ENCODE measurements at places on chromosomes 3 and 15.

DNA sequence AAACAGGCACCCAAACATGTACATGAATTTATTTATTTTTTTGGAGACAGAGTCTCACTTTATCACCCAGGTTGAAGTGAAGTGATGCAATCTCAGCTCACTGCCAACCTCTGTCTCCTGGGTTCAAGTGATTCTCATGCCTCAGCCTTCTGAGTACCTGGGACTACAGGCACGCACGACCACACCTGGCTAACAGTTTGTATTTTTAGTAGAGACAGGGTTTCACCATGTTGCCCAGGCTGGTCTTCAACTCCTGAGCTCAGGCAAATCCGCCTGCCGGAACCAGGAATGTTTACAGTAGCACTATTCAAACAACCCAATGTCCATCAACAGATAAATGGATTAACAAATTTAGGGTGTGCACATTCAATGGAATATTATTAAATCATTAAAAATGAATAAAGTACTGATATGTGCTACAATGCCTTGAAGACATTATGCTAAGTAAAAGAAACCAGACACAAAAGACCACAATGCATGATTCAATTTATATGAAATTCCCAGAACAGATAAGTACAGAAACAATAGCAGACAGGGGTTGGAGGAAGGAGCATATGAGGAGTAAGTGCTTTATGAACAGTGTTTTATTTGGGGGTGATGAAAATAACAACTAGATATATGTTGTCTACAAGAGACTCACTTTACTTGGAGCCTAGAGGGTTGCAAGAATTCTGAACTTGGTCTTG, 1.3 kb downstream of the LEO1 start:
- peak; percentile 21 for DNase-seq

- no peak for DNase-seq
These were observed 11.0 kb upstream of the C3orf49 start for GRCh38 chr3:63807961-63808565.

- DNase-seq: peak; percentile 3
These were observed 461.5 kb upstream of the PPP2R3A start for GRCh38 chr3:135503760-135504686.

DNA sequence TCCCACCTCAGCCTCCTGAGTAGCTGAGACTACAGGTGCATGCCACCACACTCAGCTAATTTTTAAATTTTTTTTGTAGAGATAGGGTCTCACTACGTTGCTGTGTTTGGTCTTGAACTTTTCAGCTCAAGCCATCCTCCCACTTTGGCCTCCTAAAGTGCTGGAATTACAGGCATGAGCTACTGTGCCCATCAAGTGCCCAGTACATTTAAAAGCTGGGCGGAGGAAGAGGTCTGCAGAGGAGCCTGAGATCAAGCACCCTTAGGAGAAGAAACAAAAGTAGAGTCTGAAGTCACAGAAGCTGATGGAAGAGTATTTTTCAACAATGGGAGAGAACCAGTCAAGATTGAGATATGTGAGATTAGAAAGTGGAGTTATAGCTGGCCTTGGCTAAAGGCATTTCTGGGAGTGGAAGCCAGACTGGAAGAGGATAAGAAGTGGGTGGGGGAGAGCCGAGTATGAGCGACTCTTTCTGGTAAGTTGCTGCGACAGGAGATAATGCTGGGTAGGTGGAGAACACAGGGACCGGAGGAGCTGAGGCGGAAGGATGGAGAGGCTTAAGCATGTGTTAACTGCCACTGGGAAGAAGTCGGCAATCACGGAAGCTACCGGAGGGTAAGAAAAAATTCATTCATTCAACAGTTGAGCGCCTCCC, 782 bp upstream of the IREB2 start:
- no peak for DNase-seq

- DNase-seq: no peak
These were observed 187.1 kb upstream of the DNAJC19 start for GRCh38 chr3:181176601-181177000.

- no peak for DNase-seq
These were observed 25.7 kb upstream of the ULK4 start for GRCh38 chr3:41987627-41988026.

DNA sequence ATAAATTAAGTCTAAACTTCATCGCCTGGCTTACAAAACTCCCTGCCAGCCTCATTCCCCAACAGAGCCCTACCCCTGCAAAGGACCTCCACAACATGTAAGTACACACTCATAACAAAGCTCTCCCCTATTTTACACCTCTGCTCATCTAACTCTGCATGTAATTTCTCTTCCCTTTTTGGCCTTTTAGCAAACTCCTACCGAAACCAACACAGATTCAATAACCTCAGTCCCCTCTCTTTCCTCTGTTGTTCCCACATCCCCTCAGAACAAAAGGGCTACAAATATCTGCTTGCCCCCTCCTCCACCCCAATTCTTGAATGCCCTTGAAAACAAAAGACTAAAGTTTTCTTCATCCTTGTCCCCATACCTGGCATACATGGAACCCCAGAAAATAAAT, 662 bp downstream of the UBL7 start:
- DNase-seq: no peak

DNA sequence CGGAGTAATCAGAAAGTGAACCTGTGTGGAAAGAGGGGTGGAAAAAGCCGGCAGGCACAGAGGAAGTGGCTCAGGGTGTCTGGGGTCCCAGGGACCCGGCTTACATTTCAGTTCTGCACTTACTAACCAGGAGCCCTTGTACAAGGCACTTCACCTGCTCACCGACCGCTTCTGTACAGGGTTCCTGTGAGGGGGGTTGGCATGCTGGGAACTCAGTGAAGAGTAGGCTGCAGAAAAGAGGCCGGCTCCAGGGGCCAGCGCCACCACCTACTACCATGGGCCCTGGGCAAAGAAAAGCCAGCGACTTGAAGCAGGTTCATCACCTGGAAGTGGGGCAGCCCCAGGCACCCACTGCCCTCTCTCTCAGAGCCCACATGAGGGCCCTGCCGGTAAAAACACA, 6.2 kb downstream of the STIMATE start:
- peak; percentile 32 for DNase-seq

DNA sequence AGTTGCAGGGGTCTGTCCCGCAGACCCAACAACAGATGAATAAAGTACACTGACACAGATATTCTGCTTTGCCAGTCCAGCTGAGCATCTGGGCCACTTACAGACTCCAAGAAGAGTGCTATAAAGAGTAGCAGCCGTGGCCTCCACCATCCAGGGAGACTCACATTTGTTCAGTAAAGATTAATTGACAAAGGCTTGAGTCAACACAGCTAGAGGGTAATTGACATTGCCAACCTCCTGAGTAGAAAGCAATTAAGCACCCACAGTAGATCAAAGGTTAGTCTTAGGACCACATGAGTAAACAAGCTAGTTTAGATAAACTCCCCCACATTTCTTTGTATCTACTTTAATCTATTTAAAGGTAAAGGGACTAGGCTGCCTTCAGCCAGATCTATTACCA, 16.3 kb upstream of the CRTC3 start:
- no peak for DNase-seq

DNA sequence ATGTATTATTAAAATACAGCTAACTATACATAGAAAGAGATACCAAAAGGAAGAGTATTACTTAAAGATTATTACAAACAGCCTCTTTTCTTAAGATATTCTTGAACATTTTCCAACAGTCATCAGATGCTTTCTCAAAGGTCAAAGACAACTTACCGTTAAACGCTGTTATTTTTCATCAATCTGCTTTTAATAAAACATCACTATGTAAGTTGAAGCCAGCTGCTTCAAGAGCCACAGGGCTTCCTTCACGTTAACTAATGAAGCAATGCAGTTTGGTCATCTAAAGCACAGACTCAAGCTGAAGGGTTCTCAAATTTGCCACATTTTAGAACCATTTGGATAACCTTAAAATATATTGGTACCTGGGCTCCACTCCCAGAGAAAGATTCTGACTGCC, 578.8 kb downstream of the ROBO2 start:
- no peak for DNase-seq

- DNase-seq: peak; percentile 2
These were observed 1229.1 kb downstream of the ROBO2 start for GRCh38 chr3:78268716-78269668.

DNA sequence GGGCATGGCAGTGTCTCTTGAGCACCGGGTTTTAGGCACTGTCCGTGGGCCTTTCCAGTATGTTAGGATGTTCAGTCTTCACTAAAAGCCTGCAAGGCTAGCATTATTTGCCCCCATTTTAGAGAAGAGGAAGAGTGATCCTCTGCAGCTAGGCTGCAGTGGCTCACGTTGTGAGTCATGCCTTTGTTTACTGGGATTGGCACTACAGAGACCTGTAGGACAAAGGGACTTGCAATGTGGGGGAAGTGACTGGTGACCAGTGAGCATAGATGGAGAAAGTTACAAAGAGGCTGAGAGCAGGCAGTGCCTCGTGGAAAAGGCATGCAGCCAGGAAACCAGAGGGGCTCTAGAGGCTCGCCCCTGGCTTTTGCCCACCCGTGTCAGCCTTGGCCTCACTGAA, 26.8 kb upstream of the CPNE9 start:
- no peak for DNase-seq

- no peak for DNase-seq
These were observed 18.4 kb upstream of the INSYN1 start for GRCh38 chr15:73771385-73772045.

DNA sequence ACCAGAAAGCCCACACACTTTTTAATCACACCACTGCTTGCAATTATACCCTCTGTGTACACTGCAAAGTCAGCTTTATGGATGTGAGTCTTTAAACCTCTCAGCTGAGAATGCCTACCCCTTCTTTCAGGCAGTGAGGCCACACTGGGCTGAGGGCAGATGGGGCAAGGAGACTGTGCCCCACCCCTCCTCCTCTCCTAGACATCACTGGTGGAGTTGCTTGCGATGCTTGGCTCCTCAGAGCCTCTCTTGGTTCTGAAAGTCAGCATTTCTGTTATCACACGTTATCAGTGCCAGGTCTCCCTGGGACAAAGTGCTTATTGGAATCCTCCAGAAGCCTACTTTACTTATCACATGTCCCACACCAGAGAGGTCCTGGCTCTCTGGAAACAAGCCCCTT, 128.2 kb downstream of the ZNF621 start:
- no peak for DNase-seq

GRCh38 chr3:105388176-105388575, 21.5 kb downstream of the ALCAM start:
- DNase-seq: no peak

DNA sequence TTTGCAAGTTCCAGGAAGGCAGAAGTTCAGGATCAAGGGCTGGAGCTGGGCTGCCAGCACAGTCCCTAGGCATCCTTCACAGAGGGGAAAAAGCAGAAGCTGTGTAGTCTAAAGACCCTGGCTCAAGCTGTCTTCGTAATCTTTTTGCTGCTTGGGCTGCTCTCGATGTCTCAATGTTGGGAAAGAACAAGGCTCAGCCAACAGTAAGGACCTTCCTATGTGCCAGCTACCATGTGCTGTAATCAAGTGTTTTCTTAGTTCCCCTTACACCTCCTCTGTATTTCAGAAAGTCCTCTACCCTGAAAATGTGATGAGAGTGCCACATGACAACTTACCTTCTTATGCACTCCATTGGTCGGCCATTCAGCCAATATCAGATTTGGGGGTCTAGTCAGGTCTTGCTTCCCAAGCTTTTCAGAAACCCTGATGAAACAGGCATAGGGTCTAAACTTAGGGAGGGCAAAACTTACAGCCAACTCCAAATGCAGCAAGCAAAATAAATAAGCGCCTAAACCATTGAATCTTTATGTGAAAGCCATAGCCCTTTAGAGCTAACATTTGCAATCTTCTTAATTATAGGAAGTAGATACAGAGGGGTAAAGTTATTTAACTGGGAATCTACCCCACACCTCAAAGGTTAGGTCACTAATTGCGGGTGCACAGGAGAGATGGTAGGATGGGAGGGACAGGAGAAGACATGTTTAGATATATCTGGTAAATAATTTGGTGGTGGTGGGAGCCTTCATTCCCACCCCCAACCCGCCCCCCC, 1.2 kb upstream of the EDEM1 start:
- peak; percentile 60 for DNase-seq

DNA sequence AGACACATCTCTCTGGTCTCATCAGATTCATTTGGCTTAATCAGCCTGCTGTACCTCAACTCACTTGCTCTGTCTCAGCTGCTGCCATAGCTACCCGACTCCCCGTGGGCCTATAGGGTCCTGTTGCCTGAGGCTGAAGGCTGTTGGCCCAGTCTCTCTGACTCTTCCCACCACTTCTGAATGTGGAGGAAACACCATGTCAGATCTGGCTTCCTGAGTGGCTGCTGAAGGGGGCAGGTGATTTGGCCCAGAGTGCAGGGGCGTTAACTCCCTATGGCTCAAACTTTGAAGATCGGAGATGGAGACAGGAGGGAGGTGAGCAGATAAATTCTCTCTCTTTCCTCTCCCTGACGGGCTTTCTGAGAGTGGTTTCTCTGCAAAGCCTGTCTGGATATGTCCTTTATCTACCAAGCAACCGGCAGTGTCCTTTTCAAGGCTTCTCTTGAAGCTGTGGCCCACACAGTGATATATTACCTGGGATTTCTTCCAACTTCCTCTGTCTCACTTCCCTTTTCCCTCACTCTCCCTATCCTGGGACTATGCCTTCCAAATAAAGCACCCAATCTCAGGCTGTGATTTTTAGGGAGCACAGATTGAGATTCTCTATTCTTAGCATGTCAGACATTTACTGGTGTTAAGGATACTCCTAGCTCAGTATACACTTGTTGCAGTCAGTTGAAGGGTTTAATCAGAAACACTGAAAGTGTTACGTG, 334.9 kb upstream of the TBC1D5 start:
- no peak for DNase-seq

DNA sequence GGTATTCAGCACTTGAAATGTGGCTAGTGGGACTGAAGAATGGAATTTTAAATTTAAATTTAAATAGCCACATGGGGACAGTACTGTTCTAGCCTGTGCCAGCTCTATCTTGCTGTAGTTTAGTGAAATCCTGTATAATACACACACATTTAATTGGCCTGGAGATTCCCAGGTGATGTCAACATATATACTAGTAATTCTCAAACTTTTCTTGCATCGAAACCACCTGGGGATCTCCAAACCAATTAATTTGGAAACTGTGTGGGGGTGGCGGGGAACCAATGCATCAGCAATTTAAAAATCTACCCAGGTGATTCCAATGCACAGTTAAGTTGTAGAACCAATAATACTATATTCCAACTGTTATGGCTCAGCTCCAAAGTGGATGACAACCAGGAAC, 228.9 kb upstream of the MRPL3 start:
- no peak for DNase-seq

DNA sequence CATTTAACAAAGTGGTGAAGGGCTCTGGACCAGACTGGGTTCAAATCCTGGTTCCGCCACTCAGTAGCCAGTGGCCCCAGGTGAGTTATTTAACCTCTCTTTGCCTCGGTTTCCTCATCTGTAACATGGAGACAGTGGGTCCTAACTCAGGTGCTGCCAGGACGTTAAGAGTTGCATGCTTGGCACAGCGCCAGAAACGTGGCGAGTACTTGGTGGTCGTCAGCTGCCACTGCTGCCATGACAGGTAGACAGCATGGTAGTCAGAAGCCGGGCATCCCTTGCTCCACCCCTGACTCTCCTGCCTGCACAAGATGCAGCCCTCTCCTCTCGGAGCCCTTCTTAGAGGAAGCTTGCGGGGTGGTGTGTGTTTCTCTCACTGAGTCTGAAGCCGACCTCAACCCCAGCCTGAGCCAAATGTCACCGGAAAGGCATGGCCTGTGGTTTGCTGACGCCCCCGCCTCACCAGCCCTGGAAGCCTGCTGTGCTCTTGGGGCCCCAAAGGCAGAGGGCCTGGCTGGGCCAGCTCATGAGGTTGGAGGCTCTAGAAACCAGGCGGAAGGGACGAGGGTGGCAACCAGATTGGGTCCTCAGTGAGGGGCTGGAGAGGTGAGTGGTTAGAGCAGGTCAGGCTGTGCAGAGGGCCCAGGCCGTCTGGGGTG, 160.8 kb upstream of the TLE3 start:
- DNase-seq: peak; percentile 50

- no peak for DNase-seq
These were observed 10.2 kb downstream of the ATP10A start for GRCh38 chr15:25852661-25853524.

GRCh38 chr15:76059320-76060117, at the start of gene TMEM266:
Gene TMEM266 (plus strand): TSS chr15:76059985. CDS start chr15:76134264, 74,279 bp downstream.
- DNase-seq: peak; percentile 91

Data from upper lobe of left lung (tissue), 6 donors.